Kasumi-1 (cell line): ENCODE measurements at places on chromosomes 11 and 22.

DNA sequence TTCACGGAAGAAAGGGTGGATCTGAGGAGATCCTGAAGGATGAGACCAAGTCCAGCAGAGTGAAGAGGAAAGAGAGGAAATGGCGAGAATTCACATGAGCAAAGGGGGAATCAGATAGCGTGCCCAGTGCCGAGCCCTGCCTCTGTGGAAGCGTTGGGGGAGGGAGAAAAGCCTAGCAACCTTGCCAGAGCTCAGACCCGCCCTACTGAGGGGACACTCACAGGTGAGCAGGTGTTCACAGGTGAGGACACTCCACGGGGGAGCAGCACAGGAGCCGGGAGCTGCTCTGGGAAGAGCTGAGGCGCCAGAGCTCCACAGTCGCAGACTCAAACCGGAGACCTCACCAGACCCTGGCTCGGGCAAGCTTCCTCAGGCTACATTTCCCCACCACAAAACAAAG is 56.2 kb downstream of the MICAL3 start:
- DNase-seq: no peak

GRCh38 chr11:110679323-110679975 is 32.8 kb downstream of the ARHGAP20 start:
- no peak for DNase-seq

- peak; percentile 29 for DNase-seq
These were observed 101.0 kb downstream of the GGTLC2 start for GRCh38 chr22:22745225-22746060.

DNA sequence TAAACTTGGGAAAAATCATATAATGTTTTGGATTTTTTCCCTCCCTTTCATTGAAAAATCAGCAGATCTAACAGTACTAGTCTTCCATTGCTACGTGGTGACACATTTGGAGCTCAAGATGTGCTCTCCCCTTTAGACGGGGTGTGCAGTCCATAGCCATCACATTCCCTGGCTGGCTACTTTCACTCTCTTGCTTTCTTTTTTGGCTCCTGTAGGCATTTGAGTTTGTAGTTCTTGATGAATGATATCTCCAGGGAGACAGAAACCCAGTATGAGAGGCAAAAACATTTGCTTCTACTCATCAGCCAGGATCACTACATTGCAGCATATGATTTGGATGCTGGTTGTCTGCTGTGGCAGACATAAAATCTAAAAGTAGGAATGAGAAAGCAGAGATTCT is 12.1 kb downstream of the CCDC81 start:
- no peak for DNase-seq

GRCh38 chr11:112844517-112844916 is 116.7 kb upstream of the NCAM1 start:
- no peak for DNase-seq

GRCh38 chr11:135033540-135033939 is 621.5 kb upstream of the B3GAT1 start:
- no peak for DNase-seq

GRCh38 chr11:111684251-111684650 is 81.9 kb downstream of the PPP2R1B start:
- DNase-seq: no peak

- DNase-seq: no peak
These were observed 25.8 kb upstream of the LUZP2 start for GRCh38 chr11:24471084-24471483.

DNA sequence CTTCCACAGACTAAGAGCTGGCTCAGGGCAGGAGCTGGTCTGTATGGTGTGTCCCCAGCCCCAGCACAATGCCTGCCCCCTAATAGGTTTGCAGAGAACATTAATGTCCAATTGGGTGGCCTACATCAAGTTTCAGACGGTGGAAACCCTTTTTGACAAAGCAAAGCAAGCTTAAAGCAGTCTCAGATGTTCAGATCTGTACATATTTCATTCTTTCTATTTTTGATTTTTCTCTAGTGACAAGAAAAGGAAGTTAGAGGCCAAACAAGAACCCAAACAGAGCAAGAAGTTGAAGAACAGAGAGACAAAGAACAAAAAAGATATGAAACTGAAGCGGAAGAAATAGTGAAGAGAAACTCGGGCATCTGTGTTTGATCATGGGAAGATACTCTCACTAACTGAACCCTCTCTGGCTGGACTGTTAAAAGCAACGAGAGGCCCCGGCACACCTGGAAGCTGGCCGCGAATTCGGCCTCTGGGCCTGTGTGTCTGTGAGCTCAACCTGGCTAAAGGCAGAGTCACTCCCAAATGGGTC is 40.5 kb downstream of the NAT10 start:
- DNase-seq: no peak

GRCh38 chr11:35082321-35083180 is 56.4 kb upstream of the CD44 start:
- peak; percentile 98 for DNase-seq

DNA sequence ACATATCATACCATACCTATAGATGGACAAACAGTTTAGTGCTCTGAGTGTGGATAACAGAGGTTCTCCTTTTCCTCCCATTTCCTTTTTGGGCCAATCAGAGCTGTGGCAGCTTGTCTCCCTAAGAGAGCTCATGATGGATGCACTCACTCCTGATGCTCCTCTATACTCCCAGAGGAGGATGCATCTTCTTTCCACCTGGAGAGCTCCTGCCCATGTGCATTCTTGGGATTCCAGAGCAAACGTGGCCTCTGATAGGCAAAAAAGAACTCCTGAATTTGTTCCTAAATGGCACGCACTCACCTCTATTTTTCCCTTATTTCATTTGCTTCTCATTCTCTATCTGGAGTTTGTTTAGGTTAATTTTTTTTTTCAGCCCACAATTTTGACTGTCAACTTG is 2.9 kb downstream of the MRGPRX3 start:
- DNase-seq: no peak

GRCh38 chr11:78977009-78977408 is 402.3 kb upstream of the NARS2 start:
- no peak for DNase-seq

DNA sequence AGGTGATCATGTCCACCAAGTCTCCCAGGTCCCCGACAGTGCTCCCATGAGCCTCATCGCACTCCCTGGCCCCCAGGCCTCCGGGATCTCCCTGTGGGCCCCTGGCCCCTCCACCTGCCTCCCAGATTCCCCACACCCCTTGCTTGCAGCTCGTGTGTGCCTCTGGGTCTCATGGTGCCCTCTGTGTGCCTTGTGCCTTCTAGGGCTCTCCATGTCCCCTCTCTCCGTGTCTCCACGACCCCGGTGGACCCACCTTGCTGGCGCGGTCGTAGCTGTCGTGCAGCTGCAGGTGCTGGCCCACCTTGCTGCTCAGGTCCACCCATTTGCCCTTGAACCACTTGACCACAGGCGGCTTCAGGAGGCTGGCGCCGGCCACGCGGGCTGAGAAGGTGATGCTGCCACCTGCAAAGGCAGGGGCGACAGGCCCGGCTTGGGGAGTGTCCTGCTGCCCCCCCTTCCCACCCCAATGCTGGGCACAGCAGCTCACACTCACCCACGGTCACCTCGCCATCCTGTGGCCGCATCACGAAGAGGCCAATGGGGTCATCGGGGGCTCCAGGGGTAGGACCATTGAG is 2.9 kb downstream of the MYBPC3 start:
- no peak for DNase-seq

GRCh38 chr11:34623463-34623862 is 2.6 kb downstream of the EHF start:
- no peak for DNase-seq

DNA sequence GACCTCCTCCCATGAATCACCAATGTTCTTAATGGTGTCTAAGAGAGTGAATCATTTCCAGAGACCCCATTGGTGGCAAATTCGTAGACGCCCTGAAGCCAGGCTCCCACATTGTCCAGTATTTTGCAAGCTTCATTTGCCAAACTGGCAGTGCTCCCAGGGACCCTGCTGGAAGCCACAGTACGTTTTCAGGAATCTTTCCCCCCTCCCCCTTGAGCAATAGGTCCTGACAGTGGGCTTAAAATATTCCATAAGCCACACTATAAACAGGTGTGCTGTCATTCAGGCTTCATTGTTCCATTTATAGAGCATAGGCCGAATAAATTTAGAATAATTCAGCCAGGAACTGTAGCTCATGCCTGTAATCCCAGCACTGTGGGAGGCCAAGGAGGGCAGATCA is 125.3 kb downstream of the MORC2 start:
- DNase-seq: no peak
